ENCODE measurements at places on chromosomes 1 and 21. TPM values are rescaled to one million over a fixed set of nuclear protein-coding genes. Genes with fewer than 3 reads are reported as not detected.

GRCh38 chr21:45078877-45079281 is 4.5 kb downstream of the ADARB1 start:
- no peak for DNase-seq

DNA sequence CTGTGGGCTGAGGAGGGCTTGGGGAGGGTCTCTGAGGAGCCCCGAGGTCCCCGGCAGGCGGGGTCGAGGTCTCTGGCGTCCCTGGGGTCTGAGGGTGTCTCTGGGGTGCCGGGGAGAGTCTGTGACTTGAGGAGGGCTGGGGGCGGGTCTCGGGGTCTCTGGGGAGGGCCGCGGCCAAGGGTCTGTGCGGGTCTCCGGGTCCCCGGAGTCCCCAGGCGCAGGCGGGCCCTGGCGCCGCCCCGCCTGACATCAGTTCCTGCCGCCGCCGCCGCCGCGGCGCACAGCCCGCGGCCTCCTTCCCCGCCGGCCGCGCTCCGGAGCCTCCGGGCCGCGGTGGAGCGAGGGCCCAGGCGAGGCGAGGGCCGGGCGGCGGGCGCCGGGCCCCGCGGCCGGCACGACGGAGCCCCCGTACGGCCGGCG is at the start of gene PLEKHM2:
Gene PLEKHM2, plus strand, starts transcription at position 279 of the 420 bp plus-strand sequence. CDS start 239 bp downstream, outside the sequence.
- DNase-seq, result no peak

DNA sequence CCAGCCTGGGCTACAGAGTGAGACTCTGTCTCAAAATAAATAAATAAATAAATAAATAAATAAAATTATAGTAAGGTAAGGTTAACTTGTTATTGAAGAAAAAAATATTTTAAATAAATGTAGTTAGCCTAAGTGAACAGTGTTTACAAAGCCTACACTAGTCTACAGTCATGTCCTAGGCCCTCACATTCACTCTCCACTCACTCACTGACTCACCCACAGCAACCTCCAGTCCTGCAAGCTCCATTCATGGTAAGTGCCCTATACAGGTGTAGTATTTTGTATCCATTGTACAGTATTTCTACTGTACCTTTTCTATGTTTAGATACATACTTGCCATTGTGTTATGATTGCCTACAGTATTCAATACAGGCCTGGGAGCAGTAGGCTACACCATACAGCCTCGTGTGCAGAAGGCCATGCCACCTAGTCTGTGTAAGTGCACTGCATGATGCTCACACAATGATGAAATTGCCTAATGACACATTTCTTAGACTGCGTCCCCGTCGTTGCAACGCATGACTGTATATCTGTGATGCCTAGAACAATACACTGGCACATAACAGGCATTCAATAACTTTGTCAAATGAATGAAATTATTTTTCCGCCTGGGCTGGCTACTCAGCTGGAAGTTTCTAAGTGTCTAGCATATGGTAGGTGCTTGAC is 14.8 kb downstream of the KCNN3 start:
- no peak for DNase-seq

Gene HSPA6
- 2.7 TPM for total RNA-seq

Gene OR2L5
- not detected for total RNA-seq

Gene MAP10
- 3.2 TPM for total RNA-seq

Gene TSPEAR
- 0.11 TPM for total RNA-seq

DNA sequence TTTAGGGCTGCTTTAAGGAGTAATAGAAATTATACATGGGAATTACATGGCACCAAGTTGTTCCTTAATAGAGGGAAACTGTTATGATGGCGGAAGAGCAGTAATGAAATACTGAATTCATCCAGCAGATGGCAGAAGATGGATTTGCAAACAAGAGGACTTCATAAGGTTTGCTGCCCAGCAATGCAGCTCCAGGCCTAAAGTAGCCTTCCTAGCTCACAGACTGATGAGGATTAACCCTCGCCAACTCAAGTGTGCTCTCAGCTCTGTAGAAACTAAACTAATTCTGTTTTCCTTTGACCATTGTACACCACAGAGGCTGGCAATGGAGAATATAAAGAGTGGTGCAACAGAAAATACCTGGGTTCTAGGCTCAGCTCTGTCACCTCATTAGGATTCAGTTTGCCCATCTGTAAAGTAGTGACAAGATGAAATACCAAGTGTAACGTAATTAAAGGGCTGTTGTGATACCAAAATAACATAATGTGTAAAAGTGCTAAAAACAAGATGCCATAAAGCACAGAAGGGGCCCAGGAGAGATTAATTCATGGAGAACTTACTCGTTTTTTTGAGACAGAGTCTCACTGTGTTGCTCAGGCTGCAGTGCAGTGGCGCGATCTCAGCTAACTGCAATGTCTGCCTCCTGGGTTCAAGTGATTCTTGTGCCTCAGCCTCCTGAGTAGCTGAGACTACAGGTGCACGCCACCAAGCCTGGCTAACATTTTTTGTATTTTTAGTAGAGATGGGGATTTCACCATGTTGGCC is 102.4 kb upstream of the SERBP1 start:
- DNase-seq, result no peak

Gene DIO1
- total RNA-seq, result not detected

Gene PGD
- total RNA-seq, result 52.8 TPM

GRCh38 chr1:177249231-177249630 is 78.5 kb downstream of the BRINP2 start:
- no peak for DNase-seq

Gene NPL
- total RNA-seq, result 2.5 TPM

Gene WNT2B
- 47.0 TPM for total RNA-seq

DNA sequence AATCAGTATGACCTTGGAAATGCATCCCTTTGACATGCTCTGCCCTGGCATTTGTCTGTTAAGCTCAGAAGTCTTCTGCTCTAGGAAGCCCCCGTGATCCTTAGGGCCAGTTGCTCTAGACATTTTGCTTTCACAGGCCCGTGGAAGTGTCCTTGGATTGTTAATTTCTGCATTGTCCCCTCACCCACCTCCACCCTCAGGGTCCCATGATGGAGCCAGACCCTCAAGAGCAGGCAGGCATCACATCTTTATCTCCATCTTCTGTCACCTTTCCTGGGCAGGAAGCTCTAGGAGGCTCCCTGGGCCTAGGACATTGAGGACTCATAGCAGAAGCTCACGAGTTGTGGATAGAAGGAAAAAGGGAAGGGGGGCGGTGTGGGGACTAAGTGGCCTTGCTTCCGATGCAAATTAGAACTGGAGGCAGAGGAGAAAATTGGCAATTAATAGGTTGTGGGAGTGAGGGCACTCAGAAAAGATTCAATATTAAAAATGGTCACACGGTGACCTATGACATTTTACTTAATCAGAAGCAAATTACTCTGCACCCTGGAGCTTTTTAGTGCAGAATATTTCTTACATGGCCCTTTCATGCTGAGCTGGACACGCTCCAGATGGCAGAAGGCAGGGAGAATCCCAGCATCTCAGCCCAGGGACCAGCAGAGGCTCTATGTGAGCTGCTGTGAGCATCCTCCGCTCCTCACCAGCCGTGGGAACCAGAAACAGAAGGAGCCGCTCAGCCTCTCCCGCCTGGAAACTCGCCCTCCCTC is 185.0 kb downstream of the MATN1 start:
- DNase-seq, result no peak

Gene HSD3B2
- total RNA-seq, result 1.0 TPM
